Upper lobe of right lung (tissue), 1 donor: ENCODE measurements at places on chromosomes 7 and 10. TPM values are rescaled to one million over a fixed set of nuclear protein-coding genes. Genes with fewer than 3 reads are reported as not detected.

The FGF8 gene
- total RNA-seq: 1.2 TPM

The CADPS2 gene
- total RNA-seq: 46.1 TPM

The ACTR3C gene
- total RNA-seq: 20.1 TPM

- peak; percentile 60 for DNase-seq
Observed at GRCh38 chr10:119444866-119445265, 97.7 kb downstream of the RGS10 start.

- no peak for DNase-seq
Observed at GRCh38 chr7:31874631-31875386, 187.8 kb downstream of the PPP1R17 start.

GRCh38 chr7:44262031-44262430 lies 61.3 kb downstream of the YKT6 start:
- no peak for DNase-seq

DNA sequence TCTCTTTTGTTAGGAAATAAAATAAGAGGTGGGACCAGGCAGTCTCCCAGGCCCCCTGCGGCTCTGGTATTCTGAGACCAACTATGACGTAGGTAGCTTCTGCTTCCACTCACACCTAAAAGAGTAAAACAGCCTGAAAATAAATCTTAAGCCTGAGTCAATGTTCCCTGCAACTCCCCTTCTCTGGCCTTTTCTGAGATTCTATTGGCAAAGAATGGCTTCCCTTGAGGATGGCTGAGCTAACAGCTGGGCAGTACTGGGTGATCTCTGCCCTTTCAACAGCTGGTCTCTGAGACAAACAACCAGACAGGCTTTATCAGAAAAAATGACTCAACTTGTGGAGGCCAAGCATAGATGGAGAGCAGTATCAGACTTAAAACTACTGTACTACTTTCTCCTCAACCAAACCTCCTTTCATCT lies 58.7 kb downstream of the CREB3L2 start:
- no peak for DNase-seq

- DNase-seq: no peak
Observed at GRCh38 chr7:437329-438251, 82.1 kb downstream of the PDGFA start.

DNA sequence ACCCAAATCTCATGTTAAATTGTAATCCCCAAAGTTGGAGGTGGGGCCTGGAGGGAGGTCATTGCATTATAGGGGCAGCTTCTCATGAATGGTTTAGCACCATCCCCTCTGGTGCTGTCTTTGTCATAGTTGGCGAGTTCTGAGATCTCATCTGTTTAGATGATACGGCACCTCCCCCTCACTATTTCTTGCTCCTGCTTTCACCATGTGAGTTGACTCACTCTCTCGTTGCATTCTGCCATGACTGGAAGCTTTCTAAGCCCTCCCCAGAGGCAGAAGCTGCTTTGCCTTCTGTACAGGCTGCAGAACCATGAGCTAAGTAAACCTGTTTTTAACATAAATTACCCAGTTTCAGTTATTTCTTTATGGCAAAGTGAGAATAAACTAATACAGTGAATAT lies 18.9 kb upstream of the ZNF138 start:
- no peak for DNase-seq

GRCh38 chr10:33655921-33656320 lies 321.5 kb upstream of the NRP1 start:
- DNase-seq: no peak

DNA sequence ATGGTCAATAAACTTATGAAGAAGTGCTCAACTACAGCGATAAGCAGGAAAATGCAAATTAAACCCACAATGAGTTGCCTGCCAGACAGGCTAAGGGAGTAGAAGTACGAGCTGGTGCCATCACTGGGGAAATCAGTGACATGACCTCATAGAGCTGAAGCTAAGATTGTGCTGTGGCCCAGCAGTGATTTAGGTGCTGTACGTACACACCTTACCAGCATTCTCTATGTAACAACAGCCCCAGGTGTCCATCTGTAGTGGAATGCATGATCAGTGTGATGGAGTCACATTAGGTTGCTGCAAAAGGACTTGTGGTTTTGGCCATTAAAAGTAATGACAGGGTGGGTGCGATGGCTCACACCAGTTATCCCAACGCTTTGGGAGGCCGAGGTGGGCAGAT lies 5.7 kb upstream of the TECPR1 start:
- DNase-seq: no peak

DNA sequence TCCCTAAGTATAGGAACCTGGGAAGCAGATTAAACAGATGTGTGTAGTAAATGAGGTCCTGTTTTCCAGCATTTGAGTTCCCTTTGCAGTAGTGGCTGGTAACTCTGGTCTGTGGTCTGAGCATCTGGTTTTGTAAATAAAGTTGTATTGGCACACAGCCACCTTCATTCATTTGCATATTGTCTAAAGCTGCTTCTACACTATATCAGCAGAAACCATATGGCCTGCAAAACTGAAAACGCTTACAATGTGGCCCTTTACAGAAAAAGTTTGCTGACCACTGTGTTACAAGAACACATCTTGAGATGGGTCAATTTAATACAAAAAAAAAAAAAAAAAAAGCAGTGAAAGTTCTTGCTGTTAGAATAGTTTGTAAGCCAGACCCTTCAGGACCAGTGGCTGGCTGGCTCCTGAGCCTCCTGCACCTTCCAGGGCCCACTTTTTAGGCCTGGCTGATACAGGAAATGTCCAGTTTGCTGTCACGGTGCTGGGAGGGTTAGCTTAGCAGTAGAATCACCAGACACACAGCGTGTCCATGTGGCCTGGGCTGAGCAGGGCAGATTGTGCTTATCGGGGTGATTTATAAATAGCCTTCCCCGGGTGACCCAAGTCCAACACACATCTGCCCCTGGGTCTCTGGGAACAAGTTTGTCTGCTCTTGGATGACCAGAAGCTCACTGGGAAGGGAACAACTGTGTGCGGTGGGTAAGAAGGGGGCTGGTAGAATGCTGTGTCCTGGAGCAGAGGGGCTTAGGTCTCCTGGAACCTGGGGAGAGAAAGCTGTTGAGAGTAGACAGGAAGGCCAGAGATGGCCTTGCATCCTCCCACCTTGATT lies 1.4 kb downstream of the C10orf71 start:
- DNase-seq: no peak
